Lower lobe of right lung (tissue), 2 donors: ENCODE measurements at places on chromosomes 12 and 14. TPM values are rescaled to one million over a fixed set of nuclear protein-coding genes. Genes with fewer than 3 reads are reported as not detected.

PKP2 gene
- total RNA-seq: 3.0 TPM

CREBL2 gene
- total RNA-seq: 46.3 TPM

- peaks cover 9% of the 10 kb centered on the region for H3K4me1 ChIP-seq
- no peak for DNase-seq
- no peak overlapping the region for H3K4me3 ChIP-seq
- no peaks in the 10 kb centered on the region for H3K27me3 ChIP-seq
- peaks cover 60% of the 10 kb centered on the region for H3K36me3 ChIP-seq
These were observed 140.8 kb downstream of the GCH1 start for GRCh38 chr14:54761835-54762234.

GRCh38 chr12:76030341-76031080 is 1.1 kb downstream of the PHLDA1 start:
- H3K4me3 ChIP-seq: peak overlapping the region; percentile 80
- peaks cover 25% of the 10 kb centered on the region for H3K4me1 ChIP-seq
- DNase-seq: peak; percentile 63
- no peaks in the 10 kb centered on the region for H3K27me3 ChIP-seq
- peak overlapping the region; percentile 97 for H3K27ac ChIP-seq

DNA sequence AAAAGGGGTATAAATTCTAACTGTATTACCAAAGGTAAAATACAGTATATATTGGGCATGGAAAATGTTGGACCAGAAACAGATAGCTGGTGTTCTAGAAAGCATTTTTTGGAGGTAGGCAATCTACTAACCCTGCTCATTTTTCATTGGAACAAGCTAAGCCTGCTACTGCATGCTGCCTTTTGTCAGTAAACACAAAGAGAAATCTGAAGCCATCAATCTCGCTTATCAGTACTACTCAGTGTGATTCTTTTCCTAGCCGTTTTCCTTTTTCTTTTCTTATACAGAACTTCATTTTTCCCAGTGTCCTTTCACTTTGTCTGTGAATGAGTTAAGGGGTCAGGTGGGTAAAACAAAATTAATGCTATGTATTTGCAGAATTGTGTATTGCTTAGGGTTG is 312.3 kb downstream of the NPAS3 start:
- no peaks in the 10 kb centered on the region for H3K27me3 ChIP-seq
- no peaks in the 10 kb centered on the region for H3K36me3 ChIP-seq
- no peak overlapping the region for H3K27ac ChIP-seq
- DNase-seq: no peak
- no peaks in the 10 kb centered on the region for H3K4me1 ChIP-seq
- H3K4me3 ChIP-seq: no peak overlapping the region
